ENCODE measurements at places on chromosomes 7 and 10.

GRCh38 chr7:112254709-112255387 lies 48.4 kb downstream of the ZNF277 start:
- no peak for DNase-seq

- DNase-seq = no peak
These were observed 67.3 kb downstream of the ST7 start for GRCh38 chr7:117020591-117020973.

- DNase-seq = no peak
These were observed at the start of gene PRSS2 for GRCh38 chr7:142770661-142771352. PRSS2 (plus strand) TSS chr7:142770970; CDS start chr7:142770983, 13 bp downstream.

- peak; percentile 63 for DNase-seq
These were observed 131.3 kb downstream of the FAM53B start for GRCh38 chr10:124612611-124613498.

DNA sequence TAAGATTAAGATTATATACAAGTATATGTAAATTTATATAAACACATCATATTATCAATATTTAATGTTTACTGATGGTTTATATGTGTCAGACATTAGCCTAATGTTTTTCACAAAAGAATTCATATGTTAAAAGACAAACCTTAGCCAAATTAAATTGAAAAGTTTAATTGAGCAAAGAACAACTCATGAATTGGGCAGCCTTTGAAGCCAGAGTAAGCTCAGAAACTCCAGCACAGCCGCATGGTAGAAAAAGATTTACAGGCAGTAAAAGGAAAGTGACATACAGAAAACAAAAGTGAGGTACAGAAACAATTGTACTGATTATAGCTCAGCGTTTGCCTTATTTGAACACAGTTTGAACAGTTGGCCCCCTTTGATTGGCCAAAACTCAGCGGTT lies 124.1 kb downstream of the TSPAN12 start:
- no peak for DNase-seq

DNA sequence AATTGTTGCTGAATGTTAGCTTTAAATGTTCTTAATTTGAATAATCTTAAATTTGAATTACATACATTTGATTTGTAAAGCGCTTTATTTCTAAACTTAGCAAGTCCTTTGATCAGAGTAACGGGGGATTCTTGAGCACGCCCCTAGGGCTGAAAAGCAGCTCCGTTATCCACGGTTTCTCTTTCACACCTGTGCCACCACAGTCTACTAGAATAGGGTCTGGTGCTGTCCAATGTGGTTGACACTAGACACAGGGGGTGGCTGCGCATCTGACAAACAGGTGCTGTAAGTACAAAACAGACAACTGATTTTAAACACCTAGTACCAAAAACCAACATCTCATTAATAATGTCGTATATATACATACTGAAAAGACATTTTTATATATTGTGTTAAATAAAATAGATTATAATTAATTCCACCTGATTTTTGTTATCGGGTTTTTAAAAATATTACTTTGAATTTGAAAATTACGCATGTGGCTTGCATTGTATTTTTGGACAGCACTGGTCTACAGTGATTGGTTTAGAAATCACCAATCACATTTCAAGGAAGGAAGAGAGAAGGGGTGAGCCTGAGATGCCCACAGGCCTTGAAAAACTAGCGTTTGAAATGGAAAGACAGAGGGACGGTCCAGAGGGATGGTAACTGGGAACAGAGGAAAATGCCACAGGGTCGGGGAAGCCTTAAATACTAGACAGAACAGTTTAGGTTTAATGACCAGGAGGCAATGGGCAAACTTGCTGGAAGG lies 7.3 kb downstream of the SEPHS1 start:
- DNase-seq = no peak

DNA sequence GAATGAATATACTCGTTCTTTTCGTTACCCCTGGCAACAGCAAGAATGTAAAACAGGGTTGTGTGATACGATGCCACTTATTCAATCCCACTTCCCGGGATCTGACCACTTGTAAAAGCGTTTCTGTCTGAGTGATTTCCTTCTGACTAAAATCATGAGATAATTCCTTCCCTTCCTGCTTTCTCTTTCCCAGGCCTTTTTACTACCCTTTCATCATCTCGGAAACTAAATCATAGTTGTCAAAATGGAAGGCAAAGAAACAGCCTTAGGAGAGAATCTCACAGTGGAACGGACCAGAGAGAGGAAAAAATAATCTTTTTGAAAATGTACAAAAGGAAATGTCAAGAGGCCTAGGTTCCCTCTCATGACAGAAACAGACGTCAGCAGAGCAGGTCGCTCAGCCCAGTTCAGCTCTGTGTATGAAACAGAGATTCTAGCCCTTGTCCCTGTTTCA lies 29.8 kb downstream of the DIP2C start:
- peak; percentile 71 for DNase-seq

DNA sequence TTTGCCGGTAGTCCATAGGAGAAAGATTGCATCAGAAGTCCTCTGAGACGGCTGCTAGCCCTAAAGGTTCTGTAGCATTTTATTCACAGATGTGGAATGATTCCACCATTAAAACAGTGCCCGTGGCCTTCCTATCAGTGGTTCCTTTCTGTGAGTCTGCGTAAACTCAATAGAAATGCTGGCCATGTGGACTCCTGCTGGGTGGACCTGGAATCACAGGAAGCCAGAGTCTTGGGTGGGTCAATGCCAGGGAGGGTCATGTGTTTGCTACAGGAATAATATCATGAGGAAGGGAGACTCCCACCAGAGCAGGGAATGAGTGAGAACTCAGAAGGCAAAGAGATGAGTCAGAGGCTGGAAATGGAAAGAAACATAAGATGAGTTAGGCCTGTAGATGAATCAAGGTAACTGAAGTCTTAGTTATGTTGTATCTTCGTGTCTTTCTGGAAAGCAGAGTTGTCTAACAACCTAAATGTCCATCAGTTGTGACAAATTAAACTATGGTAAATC lies 410.4 kb upstream of the AUTS2 start:
- DNase-seq = no peak

DNA sequence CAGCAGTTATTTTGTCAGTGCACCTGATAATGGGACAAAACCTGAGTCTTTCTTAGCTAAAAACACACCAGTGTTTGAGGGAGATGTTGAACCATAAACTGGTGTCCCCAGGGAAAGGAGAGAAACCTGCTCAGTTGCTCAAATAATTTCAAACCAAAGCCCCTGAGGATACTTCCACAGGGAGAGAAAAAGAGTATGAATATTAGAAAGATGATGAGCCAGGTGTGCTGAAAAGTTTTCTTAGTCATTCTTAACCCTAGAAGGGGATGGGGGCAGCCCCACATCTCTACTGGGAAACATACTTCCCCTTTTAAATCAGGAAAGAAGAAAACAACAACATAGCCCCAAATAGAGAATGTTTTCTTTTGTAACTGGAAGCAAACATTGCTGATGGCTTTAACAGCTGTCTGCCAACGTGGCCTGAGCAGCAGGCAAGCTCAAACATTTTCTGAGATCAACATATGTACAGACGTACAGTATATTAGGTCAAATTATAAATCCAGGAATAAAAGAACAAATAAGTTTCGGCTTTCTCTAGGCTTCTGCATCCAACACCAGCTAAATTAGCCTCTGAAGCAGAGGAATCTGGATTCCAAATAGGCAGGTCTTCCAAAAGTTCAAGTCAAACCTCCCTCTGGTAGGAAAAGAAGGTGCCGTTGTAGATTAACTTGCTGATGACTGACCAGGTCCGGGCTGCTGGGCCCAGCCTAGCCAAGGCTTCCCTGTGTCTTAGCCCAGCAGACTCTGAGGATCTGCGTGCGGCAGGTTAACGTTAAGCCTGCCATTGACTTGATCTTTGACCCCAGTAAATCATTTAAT lies 30.5 kb upstream of the FBXW4 start:
- DNase-seq = no peak

GRCh38 chr7:46218461-46219200 lies 297.6 kb upstream of the IGFBP3 start:
- no peak for DNase-seq

- no peak for DNase-seq
These were observed 145.3 kb upstream of the FAM3C start for GRCh38 chr7:121541457-121541856.

- DNase-seq = peak; percentile 27
These were observed 128.8 kb upstream of the LYZL2 start for GRCh38 chr10:30758338-30758737.

DNA sequence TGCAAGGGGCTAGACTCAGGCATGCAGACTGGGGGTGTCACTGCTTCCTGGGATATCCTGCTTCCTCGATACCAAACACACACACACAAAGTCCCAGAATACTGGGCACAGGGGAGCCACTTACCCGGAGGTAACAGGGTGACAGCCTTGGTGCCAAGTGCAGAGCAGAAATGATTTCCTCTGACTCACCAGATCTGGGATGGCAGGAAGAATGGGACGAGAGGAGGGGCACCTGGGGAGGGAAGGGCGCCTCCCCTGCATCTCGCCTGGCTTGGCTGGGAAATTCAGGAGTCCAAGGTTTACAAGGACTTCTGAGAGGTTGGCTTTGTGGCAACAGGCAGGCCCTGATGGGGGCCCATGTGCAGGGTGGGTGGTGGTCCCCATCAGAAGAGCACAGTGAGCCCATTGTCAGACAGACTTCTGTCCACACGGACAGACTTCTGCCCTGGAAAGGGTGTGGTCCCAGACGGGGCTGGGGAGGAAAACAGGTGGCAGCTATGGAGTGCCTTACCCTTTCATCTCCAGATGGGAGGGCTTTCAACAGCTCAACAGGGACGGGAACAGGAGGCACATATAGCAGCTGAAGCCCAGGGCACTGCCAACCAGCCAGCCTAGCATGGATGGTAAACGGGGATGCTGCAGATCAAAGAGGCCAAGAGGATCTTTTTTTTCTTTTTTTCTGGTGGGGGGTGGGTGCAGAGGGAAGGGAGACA lies 9.7 kb upstream of the CCL24 start:
- DNase-seq = no peak

DNA sequence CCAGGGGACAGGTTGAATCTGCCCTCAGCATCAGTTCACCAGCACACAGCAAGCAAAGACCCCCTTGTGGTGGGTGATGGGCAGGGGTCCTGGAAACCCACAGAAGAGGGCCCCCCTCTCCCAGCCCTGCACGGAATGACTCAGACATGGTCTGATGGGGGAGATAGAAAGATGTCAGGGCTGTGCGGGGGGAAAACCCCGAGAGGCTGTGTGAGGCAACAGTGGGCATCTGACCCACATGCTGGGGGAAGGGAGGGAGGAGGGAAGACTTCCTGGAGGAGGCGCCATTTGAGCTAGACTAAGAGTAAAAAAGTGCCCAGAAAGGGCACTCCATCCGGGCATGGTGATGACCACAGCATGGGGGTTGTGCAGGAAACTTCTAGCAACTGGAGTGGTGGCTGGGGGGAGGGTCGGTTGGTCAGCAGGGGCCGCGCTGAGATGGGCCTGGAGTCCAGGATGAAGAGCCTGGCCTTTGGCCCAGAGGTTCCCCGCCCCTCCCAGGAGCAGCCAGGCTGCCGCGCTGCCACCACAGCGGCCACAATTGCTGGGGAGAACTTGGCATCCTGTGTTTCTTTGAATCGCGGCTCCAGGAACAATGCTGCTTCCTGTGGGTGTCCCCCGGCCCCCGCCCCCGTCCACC lies 2.5 kb downstream of the LFNG start:
- DNase-seq = peak; percentile 39

GRCh38 chr7:135518748-135519147 lies 8.8 kb upstream of the CNOT4 start:
- no peak for DNase-seq

GRCh38 chr10:131109291-131109690 lies 202.2 kb downstream of the TCERG1L start:
- DNase-seq = no peak

DNA sequence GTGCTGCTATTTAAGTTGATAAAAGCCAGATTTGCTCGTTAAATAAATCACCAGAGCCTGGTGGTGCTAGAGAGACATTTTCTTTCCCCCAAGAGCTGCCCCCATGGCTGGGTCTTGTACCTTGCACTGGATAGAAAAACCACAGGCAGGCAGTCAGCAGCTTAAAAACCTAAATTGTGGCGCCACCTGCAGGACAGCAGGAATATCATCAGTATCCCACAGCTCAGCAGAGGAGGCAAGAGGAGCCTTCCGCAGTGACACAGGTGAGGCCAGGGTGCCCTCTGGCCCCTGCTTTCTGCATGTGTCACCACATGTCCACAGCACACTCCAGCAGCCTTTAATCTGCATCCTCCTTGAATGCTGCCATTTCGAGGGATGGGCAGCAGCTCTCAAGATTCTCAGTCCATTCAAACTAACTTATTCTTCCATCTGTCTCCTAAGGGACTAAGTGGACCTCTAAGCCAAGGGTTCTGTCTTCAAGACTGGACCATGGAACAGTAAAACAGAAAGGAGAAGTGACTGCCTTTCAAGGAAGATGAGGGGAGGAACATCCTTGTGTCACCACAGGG lies 4.5 kb upstream of the PLXNA4 start:
- peak; percentile 71 for DNase-seq

DNA sequence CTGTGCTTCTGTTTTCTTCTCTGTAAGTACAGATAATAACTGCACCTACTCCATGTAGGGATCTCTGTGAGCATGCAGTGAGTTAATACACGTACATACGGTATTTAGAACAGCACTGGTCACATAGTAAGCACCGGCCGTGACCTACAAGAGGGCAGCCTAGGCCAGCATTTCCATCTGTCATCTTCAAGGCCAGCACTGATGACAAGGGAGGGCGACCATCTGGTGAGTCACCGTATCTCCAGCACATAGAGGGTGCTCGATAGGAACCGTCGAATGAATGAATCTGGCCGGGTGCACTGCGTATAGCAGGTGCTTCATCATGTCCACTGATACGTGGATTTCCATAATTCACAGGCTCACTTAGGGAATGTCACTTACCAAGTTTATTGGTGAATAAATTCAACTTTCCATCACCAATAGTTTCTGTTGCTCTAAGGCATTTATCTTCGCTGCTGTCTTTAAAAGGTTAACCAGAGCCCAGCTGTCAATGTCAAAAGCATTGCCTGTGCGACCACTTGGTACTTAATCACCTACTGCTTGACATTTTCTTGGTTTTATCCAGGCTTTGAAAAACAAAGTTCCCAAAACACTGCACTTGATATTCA lies 8.3 kb downstream of the NOD1 start:
- peak; percentile 95 for DNase-seq

GRCh38 chr10:8173243-8173865 lies 118.9 kb downstream of the GATA3 start:
- DNase-seq = no peak

GRCh38 chr7:1461646-1462375 lies 2.5 kb upstream of the MICALL2 start:
- DNase-seq = no peak

DNA sequence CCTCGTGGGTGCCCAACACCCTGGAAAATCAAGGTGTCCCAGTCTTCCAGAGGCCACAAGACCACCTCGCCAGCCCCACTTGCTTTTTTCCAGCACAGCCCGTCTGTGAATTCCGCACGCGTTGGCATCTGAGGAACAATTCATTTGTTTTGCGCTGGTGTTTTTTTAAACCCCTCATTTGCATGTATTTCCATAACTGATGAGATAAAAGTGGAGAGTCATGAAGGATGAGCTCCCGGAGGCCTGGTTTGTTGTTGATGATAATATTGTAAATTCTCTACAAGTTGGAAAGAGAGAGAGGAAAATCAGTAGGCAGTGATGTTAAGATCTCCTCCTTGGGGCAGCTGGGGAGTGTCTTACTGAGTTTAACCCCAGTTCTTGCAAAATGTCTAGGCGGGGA lies 34.6 kb downstream of the SLC29A3 start:
- no peak for DNase-seq

GRCh38 chr7:151409667-151410404 lies at the start of gene WDR86:
WDR86 (minus strand) TSS chr7:151410038; CDS start chr7:151409589, 449 bp downstream.
- DNase-seq = no peak
